Large intestine (tissue), 12 donors: ENCODE measurements at places on chromosomes 11 and 22.

DNA sequence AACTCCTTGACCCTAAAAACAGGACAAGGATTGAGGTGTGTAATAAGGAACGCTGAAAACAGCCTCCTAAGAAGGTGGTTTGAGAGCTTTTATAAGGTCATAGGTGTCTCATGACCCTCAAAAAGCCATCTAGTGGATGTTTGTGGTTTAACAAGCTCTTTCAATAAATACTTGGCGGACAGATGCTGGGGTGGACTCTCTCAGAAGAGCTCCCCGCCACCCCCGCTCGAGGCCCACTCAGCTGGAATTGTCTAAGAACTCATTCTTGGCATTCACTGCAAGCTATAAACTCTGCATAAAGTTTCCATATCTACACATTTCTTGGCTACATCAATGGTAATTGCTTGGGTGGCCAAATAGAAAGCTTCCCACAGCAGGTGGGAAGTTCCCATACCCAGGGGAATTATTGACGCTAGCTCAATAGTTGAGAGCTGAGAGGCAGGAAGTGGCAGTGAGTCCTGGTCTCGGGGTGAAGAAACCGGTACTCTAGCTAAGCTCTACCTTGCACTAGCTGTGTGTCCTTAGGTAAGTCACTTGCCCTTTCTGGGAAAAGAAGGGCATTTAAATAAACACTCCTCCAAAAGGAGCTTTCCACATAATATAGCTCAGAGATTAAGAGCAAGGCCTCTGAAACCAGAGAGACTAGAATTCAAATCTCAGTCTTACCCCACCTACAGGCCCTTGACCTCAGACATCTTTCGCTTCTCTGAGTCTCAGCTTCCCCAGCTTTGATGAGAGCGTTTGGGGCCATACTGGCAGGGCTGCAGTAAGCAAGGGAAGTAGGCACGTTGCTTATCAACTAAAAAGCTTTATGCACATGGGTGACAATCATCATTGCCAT lies 6.4 kb downstream of the MS4A15 start:
- no peak for DNase-seq

- no peak for DNase-seq
These were observed 17.5 kb downstream of the NUCB2 start for GRCh38 chr11:17294033-17294432.

GRCh38 chr11:95917193-95918036 lies 6.5 kb downstream of the MTMR2 start:
- no peak for DNase-seq

GRCh38 chr22:44337678-44338004 lies 24.9 kb upstream of the SHISAL1 start:
- DNase-seq: no peak

DNA sequence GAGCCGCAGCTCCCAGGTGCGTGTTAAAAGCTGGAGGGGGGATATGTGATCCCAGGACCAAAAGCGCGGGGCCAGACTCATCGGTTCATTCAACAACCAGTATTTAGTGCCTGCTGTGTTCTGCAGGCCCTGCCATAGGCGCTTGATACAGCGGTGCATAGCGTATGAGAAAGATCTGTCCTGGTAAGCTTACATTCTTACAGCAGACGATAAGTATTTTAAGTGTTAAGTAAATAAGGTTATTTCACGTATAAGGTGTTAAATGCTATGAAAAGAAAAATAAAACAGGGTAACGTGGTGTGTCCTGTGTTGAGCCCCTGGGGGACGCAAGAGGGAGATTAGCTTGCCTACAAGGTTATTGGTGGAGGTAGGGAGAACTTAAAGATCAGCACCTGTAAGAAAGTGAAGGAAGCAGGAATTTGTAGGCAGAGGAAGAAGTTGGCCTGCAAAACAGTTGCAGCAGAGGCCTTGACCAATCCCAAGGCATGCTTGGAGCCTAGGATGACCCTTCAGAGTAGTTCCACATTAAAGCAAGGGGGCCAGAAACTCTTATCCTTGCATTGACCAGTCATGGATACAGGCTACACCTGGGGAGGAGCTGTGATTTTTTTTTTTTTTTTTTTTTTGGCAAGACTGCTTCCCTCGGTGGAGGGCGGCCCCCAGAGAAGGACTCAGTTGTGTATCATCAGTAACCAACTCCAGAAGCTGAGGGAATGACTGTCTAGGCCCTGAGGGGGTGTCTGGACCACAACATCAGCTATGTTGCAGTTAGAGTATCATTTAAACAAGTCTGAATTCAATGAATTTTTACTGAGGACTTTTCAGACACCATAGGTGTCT lies 487 bp upstream of the LIPT2 start:
- no peak for DNase-seq
